SK-MEL-5 (cell line): ENCODE measurements at places on chromosomes 4 and X. TPM values are rescaled to one million over a fixed set of nuclear protein-coding genes. Genes with fewer than 3 reads are reported as not detected.

GRCh38 chrX:24347881-24348280 is 12.6 kb upstream of the SUPT20HL1 start:
- DNase-seq: no peak

GRCh38 chr4:27368781-27369180 is 508.1 kb downstream of the STIM2 start:
- no peak for DNase-seq

GRCh38 chr4:15971068-15971801 is 8.3 kb upstream of the FGFBP2 start:
- no peak for DNase-seq

DNA sequence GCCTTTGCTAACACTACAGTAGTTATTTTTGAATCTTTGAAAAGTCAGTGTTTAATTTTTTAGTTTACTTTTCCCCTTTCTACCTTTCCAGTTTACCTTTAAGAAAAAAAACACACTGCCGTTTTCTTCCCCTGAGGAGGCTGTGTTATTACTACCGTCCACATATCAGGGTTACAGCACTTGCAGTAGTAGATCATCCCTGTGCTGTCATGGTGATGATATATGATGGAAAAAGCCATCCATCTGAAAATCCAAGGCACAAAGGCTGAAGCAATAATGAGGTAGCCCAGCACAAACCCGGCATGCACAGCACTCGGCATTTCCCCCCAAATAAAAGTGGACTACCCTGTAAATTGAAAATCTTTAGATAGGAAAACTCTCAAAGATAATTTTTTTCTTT is 258.7 kb downstream of the CXXC4 start:
- DNase-seq: no peak

- no peak for DNase-seq
Observed at GRCh38 chr4:15413010-15413622, 14.7 kb upstream of the C1QTNF7 start.

DNA sequence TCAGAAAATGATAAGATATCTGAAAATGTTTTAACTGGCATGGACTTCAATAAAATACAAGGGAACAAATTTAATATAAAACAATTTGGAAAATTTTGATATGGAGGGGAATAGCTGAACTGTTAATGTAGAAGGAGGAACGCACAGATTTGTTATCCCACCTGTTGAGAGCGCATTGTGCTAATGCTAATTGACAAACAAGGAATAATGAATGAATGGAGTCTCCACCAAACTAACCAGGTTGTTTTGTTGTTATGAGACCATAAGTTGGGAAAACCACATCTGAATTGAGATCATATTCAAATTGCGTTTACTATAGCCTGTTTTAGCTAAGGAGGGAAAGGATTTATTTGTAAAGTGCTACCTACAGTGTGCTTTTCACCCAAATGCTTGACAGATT is 195.6 kb downstream of the ADGRL3 start:
- DNase-seq: no peak

- DNase-seq: no peak
Observed at GRCh38 chrX:54178100-54178940, 4.7 kb downstream of the FAM120C start.

- DNase-seq: no peak
Observed at GRCh38 chr4:184030036-184030435, 124.9 kb downstream of the STOX2 start.

The AREG gene
- total RNA-seq: 1.2 TPM in 1 of 2 replicates, not detected in the other

GRCh38 chr4:22485737-22486136 is 30.1 kb downstream of the ADGRA3 start:
- no peak for DNase-seq

GRCh38 chr4:26273616-26273980 is 47.2 kb upstream of the RBPJ start:
- DNase-seq: no peak

The LIMCH1 gene
- total RNA-seq: 15.8 and 17.2 TPM in 2 replicates

The PDCL2 gene
- total RNA-seq: not detected in 2 replicates

GRCh38 chrX:41353985-41354384 is 20.0 kb downstream of the DDX3X start:
- DNase-seq: no peak

GRCh38 chr4:10461850-10462400 is 4.7 kb upstream of the ZNF518B start:
- no peak for DNase-seq

DNA sequence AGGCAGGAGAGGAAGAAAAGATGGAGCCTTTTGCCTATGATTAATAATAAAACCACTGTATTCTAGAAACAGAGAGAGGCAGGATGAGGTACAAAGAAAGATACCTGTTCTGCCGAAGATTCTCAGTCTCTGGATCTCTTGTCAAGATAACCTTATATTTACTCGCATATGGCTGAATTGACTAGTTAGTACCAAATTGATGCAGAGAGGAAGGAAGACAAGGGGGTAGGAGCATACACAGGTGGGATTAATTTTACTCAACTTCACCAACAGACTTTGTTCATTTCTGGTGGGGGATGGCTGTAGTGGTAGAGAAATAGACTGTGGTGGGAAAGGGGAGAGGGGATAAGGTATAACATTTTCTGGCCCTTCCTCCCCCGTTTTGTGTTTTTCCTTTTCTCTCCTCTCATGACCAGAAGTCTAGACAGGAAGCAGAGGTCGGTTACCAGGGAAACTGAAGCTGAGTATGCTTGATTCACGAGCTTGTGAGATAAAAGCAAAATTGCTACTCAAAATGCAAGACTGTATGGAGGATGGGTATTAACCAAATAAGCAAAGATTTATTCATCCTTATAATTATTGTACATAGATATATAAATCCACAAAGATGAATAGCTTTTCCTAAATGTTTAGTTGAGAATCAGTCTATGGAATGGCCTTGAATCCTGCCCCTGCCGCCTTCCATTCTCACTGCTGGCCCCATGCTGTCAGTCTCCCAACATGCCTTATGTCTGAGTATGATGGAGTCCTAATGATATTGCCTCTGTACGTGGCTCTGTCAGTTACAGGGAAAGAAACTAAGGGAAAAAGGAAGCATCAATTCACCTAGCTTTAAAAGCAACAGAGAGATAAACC is 17.8 kb upstream of the PAGE2B start:
- peak; percentile 0 for DNase-seq

DNA sequence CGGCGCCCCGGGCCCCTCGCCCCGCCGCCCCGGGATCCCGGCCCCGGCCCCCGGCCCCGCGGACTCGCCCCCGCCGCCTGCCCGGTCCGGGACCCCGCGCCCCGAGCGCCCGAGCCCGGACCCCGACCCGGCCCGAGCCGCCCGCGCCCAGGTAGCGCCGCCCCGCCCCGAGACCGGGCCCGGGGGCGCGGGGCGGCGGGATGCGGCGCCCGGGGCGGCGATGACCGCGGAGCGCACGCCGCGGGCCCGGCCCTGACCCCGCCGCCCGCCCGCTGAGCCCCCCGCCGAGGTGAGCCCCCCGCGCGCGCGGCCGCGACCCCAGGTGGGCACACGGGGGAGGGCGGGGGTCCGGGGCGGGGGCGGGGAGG is 224 bp downstream of the FGFRL1 start:
- DNase-seq: no peak

- DNase-seq: peak; percentile 58
Observed at GRCh38 chr4:107760281-107760947, 40.4 kb upstream of the PAPSS1 start.

- no peak for DNase-seq
Observed at GRCh38 chr4:55078987-55079386, 46.4 kb downstream of the KDR start.

DNA sequence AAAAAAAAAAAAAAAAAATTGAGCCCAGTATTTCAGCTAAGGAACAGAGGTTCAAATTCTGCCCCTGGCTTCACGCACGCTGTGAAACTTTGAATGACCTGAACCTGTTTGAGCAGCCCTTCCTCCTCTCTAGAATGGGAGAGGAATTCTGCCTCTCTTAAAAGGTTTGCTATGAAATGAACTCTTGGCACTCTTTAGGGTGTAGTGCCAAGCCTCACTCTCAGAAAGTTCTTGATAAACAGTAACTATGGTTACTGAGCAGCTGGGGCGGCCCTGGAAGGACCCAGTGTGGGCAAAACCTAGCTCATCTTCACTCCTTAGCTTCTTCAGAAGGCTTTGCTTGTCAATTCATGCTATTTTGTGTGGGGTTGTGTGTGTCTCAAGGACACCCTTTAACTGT is 73.7 kb downstream of the GEMIN8 start:
- DNase-seq: no peak

- DNase-seq: no peak
Observed at GRCh38 chrX:136194536-136194935, 47.2 kb downstream of the FHL1 start.
